Stimulated activated CD8-positive, alpha-beta memory T cell treated with anti-CD3 and anti-CD28 coated beads, Interleukin-4, amount 100 ng/mL, for 1 hour (primary cell): ENCODE measurements at places on chromosomes 7 and 10.

GRCh38 chr7:138865843-138866242, 67.8 kb upstream of the ATP6V0A4 start:
- no peak for DNase-seq

DNA sequence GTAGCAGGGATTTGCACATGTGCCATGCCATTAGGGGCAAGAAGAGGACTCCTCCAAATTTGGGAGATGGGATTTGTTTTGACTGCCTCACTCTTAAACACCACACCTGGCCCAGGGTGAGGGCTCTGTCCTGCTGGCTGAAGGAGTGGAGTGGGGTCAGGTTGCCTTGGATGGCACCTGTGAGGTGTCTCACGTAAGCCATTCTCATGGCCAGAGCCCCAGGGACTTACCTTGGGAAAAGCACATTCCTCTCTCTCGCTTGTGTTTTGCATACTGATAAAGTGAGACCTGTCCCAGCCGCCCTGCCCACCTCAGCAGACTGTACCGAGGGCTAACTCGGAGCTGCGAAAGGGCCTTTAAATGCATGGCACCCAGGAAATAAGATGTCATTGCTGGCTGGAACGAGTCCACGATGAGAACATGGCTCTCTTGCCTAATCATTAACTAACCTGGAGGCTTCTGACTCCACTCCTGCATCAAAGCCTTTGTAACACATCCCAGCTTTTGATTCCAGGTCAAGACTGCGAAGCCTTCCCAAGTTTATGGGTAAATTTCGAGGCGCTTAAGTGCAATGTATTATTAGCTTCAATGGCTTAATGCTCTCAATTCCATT, 184.0 kb upstream of the RNF32 start:
- DNase-seq = no peak

GRCh38 chr10:50613150-50613549, 10.6 kb downstream of the SGMS1 start:
- no peak for DNase-seq

- DNase-seq = no peak
Observed at GRCh38 chr7:22696541-22697228, 30.3 kb upstream of the IL6 start.

DNA sequence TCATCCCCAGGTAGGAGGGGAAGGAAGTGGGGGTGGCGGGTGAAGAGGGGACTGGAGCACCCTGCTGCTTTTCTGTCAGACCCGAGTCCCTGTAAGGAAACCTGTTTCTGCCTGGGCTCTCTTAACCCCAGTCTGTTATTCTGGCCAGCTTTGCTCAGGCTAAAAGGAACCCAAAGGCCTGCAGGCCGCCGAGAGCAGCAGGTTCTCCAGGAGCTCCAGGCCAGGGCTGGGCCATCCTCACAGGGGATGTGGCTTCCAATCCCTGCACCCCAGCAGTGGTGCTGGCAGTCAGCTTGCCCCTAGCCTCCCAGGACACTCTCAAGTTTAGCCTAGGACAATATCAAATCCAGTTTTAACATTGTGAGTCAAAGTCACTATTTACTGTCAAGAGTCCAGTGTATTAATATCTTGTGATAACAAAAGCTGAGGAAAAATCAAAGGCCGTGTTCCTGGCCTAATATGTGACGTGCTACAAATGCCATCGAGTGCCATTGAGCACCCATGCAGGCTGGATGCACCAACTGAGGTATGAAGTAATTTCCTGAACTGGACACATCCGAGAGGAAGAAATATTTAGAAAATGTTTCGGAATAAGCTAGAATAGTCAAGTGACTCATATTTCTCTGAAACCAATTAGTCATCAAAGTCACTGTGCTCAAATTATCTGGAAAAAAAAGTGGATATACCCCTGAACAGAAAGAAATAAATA, 7.0 kb downstream of the PKD1L1 start:
- no peak for DNase-seq

GRCh38 chr7:6559896-6560295, 8.6 kb upstream of the GRID2IP start:
- DNase-seq = no peak

- DNase-seq = no peak
Observed at GRCh38 chr7:101818287-101819071, 1.1 kb downstream of the CUX1 start.

DNA sequence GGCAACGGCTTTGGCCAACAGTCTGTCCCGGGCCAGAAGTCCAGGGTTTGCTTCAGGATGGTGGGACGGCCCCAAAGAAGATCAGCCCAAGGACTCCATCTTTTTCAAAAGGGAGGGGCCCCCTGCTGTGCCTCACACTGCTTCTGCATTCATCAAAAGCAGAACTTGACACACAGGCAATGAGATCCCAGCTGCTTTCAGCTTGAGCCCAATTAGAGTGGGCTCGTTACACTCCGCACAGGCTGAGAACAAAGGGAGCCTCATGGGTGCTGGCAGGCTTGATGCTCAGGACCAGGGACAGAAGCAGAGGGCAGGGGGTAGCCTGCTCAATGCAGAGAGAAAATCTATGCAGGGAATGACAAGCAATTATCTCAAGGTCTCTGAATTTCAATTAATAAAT, 45.5 kb downstream of the VOPP1 start:
- no peak for DNase-seq
